Nasal cavity respiratory epithelium epithelial cell of viscerocranial mucosa (primary cell): ENCODE measurements at places on chromosomes 2 and 18. TPM values are rescaled to one million over a fixed set of nuclear protein-coding genes. Genes with fewer than 3 reads are reported as not detected.

PRKAG3 gene
- total RNA-seq: not detected in 2 replicates

OSBPL6 gene
- total RNA-seq: 13.7 and 15.9 TPM in 2 replicates

CHST10 gene
- total RNA-seq: 0.34 and 2.0 TPM in 2 replicates

IL1RL1 gene
- 3.0 and 53.3 TPM in 2 replicates for total RNA-seq

L3MBTL4 gene
- total RNA-seq: 1.4 and 8.0 TPM in 2 replicates

GCG gene
- total RNA-seq: not detected in 2 replicates

KYNU gene
- total RNA-seq: 11.6 and 61.0 TPM in 2 replicates

GPBAR1 gene
- under 0.01 and 0.07 TPM in 2 replicates for total RNA-seq

SNED1 gene
- total RNA-seq: under 0.01 and 0.28 TPM in 2 replicates

RAPH1 gene
- 24.9 and 25.4 TPM in 2 replicates for total RNA-seq

CAVIN2 gene
- 2.1 and 9.3 TPM in 2 replicates for total RNA-seq

MARCO gene
- 0.07 TPM in 1 of 2 replicates, not detected in the other for total RNA-seq

VSNL1 gene
- 2.1 and 11.7 TPM in 2 replicates for total RNA-seq

HOXD4 gene
- not detected in 2 replicates for total RNA-seq

VIL1 gene
- total RNA-seq: under 0.01 TPM in 1 of 2 replicates, not detected in the other

LYPD6B gene
- total RNA-seq: 10.9 and 11.1 TPM in 2 replicates

CXCR1 gene
- not detected in 2 replicates for total RNA-seq

HRH4 gene
- 0.21 and 0.34 TPM in 2 replicates for total RNA-seq

SLC9A4 gene
- total RNA-seq: 0.07 TPM in 1 of 2 replicates, not detected in the other

RGPD3 gene
- total RNA-seq: 0.34 and 0.43 TPM in 2 replicates

APOB gene
- total RNA-seq: under 0.01 TPM in 2 replicates

RNPEPL1 gene
- 13.0 and 49.7 TPM in 2 replicates for total RNA-seq

RAB27B gene
- total RNA-seq: 31.8 and 45.6 TPM in 2 replicates

FHOD3 gene
- 9.2 and 48.6 TPM in 2 replicates for total RNA-seq

MYCN gene
- not detected in 2 replicates for total RNA-seq

MSGN1 gene
- total RNA-seq: not detected in 2 replicates

TRIM54 gene
- not detected in 2 replicates for total RNA-seq

ZNF521 gene
- 0.07 TPM in 1 of 2 replicates, not detected in the other for total RNA-seq

MAP3K19 gene
- not detected in 2 replicates for total RNA-seq

CKAP2L gene
- total RNA-seq: 0.07 and 0.34 TPM in 2 replicates

RAMP1 gene
- 0.34 and 3.9 TPM in 2 replicates for total RNA-seq

ATL2 gene
- 179 and 224 TPM in 2 replicates for total RNA-seq

PNKD gene
- 12.0 and 15.4 TPM in 2 replicates for total RNA-seq

SP140L gene
- 2.1 and 10.3 TPM in 2 replicates for total RNA-seq

ANKRD30BL gene
- not detected in 2 replicates for total RNA-seq

CYTIP gene
- total RNA-seq: not detected in 2 replicates
